Hematopoietic multipotent progenitor cell treated with erythropoietin and hydrocortisone succinate and interleukin-3 and kit ligand, for 6 days (in vitro differentiated cells): ENCODE measurements at places on chromosomes 4 and X.

- DNase-seq = no peak
These were observed 78.0 kb upstream of the CLNK start for GRCh38 chr4:10762561-10762960.

GRCh38 chr4:53717064-53717549 is 125.8 kb upstream of the LNX1 start:
- peak; percentile 40 for DNase-seq

DNA sequence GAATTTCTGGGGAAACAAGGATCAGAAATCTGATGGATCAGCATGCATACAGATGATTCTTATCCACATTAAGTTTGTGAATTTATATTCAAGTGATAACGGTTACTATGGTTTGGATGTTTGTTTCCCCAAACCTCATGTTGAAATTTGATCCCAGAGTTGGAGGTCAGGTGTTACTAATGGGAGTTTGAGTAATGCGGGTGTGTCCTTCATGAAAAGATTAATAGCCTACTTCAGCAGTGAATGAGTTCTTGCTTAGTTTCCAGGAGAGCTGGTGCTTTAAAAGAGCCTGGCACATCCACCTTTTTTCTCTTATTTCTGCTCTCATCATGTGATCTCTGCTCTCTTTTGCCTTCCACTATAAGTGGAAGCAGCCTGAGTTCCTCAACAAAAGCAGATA is 712.4 kb downstream of the IL1RAPL1 start:
- DNase-seq = no peak

- no peak for DNase-seq
These were observed 52.2 kb downstream of the SULT1B1 start for GRCh38 chr4:69708211-69708610.
